Vagina (tissue), 2 donors: ENCODE measurements at places on chromosomes 12 and 14.

- no peak overlapping the region for H3K27ac ChIP-seq
- no peaks in the 10 kb centered on the region for H3K36me3 ChIP-seq
- no peak overlapping the region for H3K4me3 ChIP-seq
- H3K4me1 ChIP-seq = no peaks in the 10 kb centered on the region
These were observed 795.5 kb downstream of the C12orf50 start for GRCh38 chr12:87233671-87234070.

GRCh38 chr14:101602466-101602840 is 41.2 kb downstream of the DIO3 start:
- no peaks in the 10 kb centered on the region for H3K27me3 ChIP-seq
- peak; percentile 72 for DNase-seq
- H3K36me3 ChIP-seq = no peaks in the 10 kb centered on the region
- no peak overlapping the region for H3K4me3 ChIP-seq
- no peaks in the 10 kb centered on the region for H3K4me1 ChIP-seq

GRCh38 chr12:11991604-11992003 is 79.1 kb upstream of the BCL2L14 start:
- H3K36me3 ChIP-seq = no peaks in the 10 kb centered on the region
- no peaks in the 10 kb centered on the region for H3K27me3 ChIP-seq
- no peak overlapping the region for H3K4me3 ChIP-seq
- no peak overlapping the region for H3K27ac ChIP-seq
- no peak for DNase-seq

DNA sequence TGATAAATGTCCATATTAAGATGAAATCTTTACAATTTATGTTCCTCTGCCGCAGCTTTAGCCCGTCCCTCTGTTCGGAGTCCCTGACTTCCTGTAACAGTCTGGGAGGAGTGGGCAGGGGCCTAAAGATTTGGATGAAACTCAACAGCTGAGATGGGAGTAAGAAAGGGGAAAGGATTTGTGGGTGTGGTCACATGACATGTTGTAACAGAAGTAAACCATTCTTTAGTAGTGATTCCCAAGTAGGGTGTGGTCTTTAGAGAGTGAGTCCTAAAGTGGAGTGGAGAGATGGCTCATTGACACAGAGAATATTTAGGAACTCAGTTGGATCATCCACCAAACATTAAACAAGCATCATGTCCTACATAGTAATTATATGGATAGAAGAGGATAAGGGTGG is 12.9 kb downstream of the TMEM117 start:
- H3K27me3 ChIP-seq = no peaks in the 10 kb centered on the region
- H3K4me1 ChIP-seq = no peaks in the 10 kb centered on the region
- H3K36me3 ChIP-seq = no peaks in the 10 kb centered on the region
- H3K4me3 ChIP-seq = no peak overlapping the region
- DNase-seq = no peak

GRCh38 chr12:18296201-18296908 is 35.0 kb downstream of the PIK3C2G start:
- peak overlapping the region; percentile 16 for H3K4me3 ChIP-seq
- DNase-seq = no peak
- H3K4me1 ChIP-seq = no peaks in the 10 kb centered on the region
- no peaks in the 10 kb centered on the region for H3K36me3 ChIP-seq
- no peaks in the 10 kb centered on the region for H3K27me3 ChIP-seq

GRCh38 chr12:50825372-50825838 is 17.3 kb upstream of the TMPRSS12 start:
- no peak for DNase-seq
- no peaks in the 10 kb centered on the region for H3K36me3 ChIP-seq
- no peaks in the 10 kb centered on the region for H3K27me3 ChIP-seq
- peaks cover 15% of the 10 kb centered on the region for H3K4me1 ChIP-seq
- H3K4me3 ChIP-seq = no peak overlapping the region

GRCh38 chr14:98946940-98947339 is 325.1 kb downstream of the BCL11B start:
- peak overlapping the region; percentile 61 for H3K27ac ChIP-seq
- no peaks in the 10 kb centered on the region for H3K27me3 ChIP-seq
- peaks cover 33% of the 10 kb centered on the region for H3K4me1 ChIP-seq
- no peak for DNase-seq
- no peaks in the 10 kb centered on the region for H3K36me3 ChIP-seq

- H3K36me3 ChIP-seq = no peaks in the 10 kb centered on the region
- no peak overlapping the region for H3K4me3 ChIP-seq
- DNase-seq = no peak
- peaks cover 18% of the 10 kb centered on the region for H3K4me1 ChIP-seq
These were observed 97.0 kb downstream of the ZFP36L1 start for GRCh38 chr14:68695856-68696255.

DNA sequence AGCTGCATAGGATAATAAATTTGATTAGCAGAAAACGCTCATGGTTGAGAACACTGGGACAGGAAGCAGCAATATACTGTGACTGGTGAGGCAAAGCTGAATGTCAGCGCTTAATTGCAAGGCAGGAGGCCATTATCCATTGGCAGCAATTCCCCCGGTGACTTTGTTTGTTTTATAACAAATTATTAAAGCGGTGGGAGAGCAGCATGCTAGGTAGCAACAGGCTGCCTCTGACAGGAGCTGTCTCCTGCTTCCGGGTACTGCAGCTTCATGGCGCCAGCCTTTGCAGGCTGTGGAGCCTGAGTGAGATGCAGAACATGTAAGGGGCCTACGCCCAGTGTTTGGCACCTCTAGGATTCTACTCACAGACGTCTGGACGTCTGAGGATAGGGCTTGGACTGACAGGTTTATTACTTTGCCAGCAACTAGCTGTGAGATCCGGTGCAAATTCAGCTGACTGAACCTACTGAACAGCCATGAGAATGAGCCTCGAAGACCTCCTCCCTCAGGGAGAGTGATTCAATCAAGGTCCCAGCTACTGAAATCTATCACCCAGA is 82.1 kb upstream of the SSTR1 start:
- no peak for DNase-seq
- H3K4me1 ChIP-seq = no peaks in the 10 kb centered on the region
- no peak overlapping the region for H3K4me3 ChIP-seq
- H3K36me3 ChIP-seq = no peaks in the 10 kb centered on the region
- no peaks in the 10 kb centered on the region for H3K27me3 ChIP-seq
- no peak overlapping the region for H3K27ac ChIP-seq

GRCh38 chr12:6430124-6430989 is 14.4 kb upstream of the CD27 start:
- peak overlapping the region; percentile 89 for H3K27ac ChIP-seq
- peaks cover 16% of the 10 kb centered on the region for H3K4me1 ChIP-seq
- H3K27me3 ChIP-seq = no peaks in the 10 kb centered on the region
- DNase-seq = no peak
- H3K36me3 ChIP-seq = no peaks in the 10 kb centered on the region

- H3K36me3 ChIP-seq = no peaks in the 10 kb centered on the region
- H3K27ac ChIP-seq = peak overlapping the region; percentile 96
- H3K27me3 ChIP-seq = no peaks in the 10 kb centered on the region
- H3K4me1 ChIP-seq = peaks cover 28% of the 10 kb centered on the region
These were observed 1.4 kb downstream of the LIN7A start for GRCh38 chr12:80936353-80936641.
